Hematopoietic multipotent progenitor cell treated with erythropoietin and hydrocortisone succinate and interleukin-3 and kit ligand, for 6 days (in vitro differentiated cells): ENCODE measurements at places on chromosomes 7 and 10.

- DNase-seq = no peak
Measured at GRCh38 chr7:128379900-128380479, 18.5 kb upstream of the PRRT4 start.

DNA sequence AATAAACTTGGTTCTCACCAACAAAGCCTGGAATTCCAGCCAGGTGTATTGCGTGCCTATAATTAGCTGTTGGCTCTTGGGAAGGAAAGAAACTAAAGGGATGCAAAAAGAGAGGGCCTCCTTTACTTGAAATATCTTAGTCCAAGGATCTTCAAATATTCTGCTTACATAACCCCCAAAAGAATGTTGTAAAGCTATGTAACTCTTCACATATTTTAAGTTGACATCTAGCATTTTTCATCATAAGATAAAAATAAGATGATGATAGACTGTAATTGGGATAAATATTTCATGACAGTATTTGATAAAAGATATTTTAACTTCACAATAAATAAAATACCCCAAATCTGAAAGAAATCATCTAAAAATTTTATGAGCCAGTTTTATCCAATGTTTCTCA lies 52.5 kb upstream of the SEPTIN7 start:
- no peak for DNase-seq

DNA sequence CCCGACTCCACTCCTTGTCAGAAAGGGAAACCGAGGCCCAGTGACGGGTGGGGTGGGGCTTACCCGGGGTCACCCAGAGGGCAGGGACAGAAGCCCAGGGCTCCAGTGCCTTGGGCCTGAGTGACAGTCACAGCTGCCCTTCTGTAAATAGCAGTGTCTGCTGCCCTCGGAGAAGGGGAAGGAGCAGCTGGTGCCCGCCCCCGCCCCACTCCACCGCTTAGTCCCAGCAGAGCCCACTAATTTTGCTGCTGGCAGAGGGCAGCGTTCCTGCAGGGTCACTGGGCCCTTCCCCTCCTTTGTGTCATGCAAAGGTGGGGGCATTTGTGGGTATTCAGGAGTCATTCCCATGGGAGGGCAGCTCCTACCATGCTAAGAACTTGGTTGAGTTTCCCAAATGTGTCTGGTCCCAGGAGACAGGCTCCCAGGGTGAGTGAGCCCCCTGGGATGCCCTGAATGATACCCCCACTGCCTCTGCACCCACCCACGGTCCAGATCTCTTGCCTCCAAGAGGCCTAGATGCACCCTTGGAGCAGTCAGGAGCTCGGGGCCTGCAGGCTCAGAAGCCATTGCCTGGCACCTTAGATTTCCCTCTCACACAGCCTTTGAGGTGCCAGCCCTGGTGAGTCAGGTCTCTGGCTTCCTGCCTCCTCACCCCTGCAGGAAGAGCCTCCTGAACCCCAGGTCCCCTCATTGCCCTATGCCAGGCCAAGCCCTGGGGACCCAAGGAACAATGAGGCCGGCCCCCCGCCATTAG lies 17.2 kb downstream of the SH2B2 start:
- DNase-seq = no peak

- no peak for DNase-seq
Measured at GRCh38 chr10:59287587-59288255, 74.6 kb downstream of the FAM13C start.

- DNase-seq = no peak
Measured at GRCh38 chr7:156889746-156890145, 3.2 kb downstream of the LMBR1 start.

- DNase-seq = peak; percentile 67
Measured at GRCh38 chr7:1532456-1533254, 2.2 kb downstream of the MAFK start.

DNA sequence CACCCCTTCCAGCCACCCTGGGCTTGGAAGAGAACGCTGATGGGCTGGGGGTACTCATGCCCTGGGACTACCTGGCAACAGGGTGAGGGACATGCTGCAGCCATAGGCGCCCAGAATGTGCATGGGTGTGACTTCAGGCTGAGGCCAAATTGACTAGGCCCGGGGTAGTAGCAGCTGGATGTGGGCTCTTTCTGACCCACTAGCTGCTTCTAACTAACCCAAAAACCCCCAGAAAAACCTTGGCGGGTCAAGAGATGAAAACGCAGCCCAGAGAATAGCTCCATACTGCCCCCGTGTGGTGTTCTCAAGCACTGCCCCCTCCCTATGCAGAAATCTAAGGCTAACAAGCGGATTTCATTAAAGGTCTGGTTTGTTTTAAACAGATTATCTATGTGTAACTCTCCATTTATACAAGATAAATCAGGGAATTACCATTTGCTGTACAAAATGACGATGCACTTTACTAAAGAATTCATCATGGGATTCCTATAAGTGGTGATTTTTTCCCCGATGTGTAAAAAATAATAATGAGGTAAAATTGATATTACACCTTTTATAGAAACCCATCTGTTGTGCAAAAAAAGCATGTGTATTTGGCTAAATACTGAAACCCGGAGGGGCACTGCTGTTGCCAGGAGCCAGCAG lies 4.2 kb downstream of the SMARCD3 start:
- peak; percentile 86 for DNase-seq
